ENCODE measurements at places on chromosomes 11 and 22.

- no peak for DNase-seq
Observed at GRCh38 chr22:41222846-41223507, 17.8 kb downstream of the CHADL start.

DNA sequence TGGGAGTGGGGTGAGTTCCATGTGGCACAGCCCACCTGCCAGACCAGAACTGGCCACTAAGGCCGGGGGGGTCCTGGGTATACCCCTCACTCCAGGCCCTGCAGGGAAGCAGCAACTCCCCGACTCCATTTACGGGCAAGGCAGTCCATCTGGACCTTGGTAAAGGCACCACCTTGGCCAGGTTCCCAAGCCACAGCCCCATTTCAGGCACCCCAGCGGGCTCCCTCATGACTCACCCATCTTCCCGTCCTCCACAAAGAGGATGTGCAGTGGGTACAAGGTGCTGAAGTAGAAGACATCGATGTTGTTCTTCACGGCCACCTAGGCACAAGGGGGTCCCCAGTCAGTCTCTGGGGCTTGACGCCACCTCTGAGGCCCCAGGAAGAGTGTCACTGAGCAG, 15.7 kb upstream of the RASL10A start:
- DNase-seq, result no peak

GRCh38 chr11:16690086-16690485, 48.4 kb upstream of the C11orf58 start:
- DNase-seq, result no peak

DNA sequence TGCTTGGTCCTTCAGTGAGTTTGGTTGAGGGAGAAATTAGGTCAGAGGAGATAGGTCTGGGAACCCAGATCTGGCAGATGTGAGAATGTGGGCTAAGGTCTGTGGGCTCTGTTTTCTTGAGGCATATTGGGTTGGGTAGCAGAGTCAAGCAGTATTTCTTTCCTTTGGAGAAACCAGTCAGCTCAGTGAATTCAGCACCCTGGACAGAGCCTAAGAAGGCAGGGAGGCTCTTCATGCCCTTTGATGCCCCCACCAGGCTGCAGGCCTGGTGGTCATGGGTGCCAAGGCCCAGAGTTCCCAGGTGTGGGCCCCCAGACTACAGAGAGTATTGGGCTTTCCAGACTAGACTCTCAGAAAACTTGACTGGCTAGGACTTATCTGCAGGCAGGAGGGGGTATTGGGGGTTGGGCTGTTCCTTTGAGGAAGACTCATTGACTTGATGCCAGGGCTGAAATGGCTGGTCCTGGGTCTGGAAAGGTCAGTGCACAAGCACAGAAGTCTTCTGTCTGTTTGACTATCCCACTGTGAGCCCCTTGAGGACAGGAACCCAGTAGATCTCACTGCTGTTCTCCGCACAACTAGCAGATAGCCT, 45.3 kb upstream of the NECTIN1 start:
- no peak for DNase-seq

DNA sequence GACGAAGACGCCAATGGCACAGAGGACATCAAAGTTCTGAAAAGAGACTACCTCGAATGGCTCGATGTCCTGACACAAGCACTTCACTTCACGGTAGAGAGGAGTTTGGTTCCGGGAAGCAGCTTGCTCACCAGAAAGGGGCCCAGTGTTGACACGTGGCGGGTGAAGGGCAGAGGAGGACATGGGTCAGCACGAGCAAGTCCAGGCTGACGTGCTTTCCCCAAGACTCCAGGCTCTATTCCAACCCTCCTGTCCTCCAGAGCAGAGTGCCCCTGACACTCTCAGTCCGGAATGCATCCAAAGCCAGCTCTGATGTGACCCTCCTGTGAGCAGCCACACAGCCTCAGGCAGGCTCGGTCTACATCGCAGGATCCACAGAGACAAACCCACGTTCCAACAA, 77.5 kb upstream of the BID start:
- DNase-seq, result no peak

DNA sequence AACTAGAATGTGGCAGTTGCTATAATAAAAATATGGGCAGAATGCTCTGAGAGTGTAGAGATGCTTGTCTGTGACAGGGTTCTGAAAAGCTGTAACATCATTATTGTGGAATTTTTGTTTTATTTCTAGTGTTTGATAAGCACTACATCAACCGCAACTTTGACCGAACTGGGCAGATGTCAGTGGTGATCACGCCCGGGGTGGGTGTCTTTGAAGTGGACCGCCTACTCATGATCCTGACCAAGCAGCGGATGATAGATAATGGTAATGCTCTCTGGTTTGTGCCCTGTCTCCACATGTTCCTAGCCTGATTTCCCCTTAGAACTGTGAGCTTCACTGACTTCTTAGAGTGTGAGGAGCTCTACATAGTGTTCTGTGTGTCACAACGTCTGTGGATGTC, 48.8 kb downstream of the DEPDC5 start:
- DNase-seq, result no peak

GRCh38 chr11:16769386-16769785, 30.9 kb downstream of the C11orf58 start:
- no peak for DNase-seq

- no peak for DNase-seq
Observed at GRCh38 chr11:68584991-68585524, 99.3 kb upstream of the GAL start.

- no peak for DNase-seq
Observed at GRCh38 chr11:5280582-5281102, 10.9 kb upstream of the HBE1 start.

DNA sequence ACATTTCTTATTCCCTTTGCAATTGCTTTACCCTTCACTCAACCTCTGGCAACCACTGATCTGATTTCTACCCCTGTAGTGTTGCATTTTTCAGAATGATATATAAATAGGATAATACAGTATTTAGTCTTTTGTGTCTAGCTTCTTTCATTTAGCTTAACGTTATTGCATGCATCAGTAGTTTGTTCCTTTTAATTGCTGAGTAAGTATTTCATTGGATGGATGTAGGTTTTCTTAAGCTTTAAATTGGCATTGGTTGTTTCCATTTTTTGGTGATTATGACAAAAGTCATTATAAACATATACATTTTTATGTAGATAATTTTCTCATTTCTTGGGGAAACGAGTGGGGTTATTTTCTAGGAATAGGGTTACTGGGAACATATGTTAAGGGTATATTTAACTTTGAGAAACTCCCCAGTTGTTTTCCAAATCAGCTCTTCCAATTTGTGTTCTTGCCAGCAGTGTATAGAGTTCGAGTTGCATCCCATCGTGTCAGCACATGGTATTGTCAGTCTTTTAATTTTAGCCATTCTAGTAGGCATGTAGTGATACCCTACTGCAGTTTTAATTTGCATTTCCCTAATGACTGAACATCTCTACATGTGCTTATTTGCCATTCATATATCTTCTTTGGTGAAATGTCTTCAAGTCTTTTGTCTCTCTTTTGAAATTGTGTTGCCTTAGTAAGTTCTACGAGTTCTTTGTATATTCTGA, 60.3 kb downstream of the DDX10 start:
- no peak for DNase-seq

GRCh38 chr22:50633086-50633485, 5.1 kb upstream of the ARSA start:
- DNase-seq, result no peak

All from activated CD4-positive, alpha-beta T cell treated with anti-CD3 and anti-CD28 coated beads for 1 hour (primary cell).